ENCODE measurements at places on chromosomes 12 and 14. TPM values are rescaled to one million over a fixed set of nuclear protein-coding genes. Genes with fewer than 3 reads are reported as not detected.

DNA sequence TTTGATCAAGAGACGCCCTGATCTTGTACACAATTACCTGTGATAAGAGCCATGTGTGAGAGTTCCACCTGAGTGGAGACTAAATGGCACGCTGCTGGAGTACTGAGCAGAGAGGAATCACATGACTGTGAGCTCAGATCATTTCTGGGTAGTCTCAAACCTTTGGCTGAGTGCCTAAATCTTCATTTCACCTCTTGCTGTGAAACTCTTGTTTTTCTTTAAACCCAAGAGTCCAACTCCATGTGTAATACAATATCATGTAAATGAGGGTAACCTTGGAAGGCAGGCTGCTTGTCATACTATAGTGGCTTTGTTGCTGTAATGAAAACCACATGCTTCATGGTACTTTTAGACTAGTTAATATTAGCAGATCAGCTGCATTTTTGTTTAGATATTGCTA is 156.9 kb downstream of the CAND1 start:
- DNase-seq, result no peak
- no peaks in the 10 kb centered on the region for H3K27me3 ChIP-seq
- no peak overlapping the region for H3K27ac ChIP-seq
- peaks cover 2% of the 10 kb centered on the region for H3K4me1 ChIP-seq
- no peaks in the 10 kb centered on the region for H3K36me3 ChIP-seq

DNA sequence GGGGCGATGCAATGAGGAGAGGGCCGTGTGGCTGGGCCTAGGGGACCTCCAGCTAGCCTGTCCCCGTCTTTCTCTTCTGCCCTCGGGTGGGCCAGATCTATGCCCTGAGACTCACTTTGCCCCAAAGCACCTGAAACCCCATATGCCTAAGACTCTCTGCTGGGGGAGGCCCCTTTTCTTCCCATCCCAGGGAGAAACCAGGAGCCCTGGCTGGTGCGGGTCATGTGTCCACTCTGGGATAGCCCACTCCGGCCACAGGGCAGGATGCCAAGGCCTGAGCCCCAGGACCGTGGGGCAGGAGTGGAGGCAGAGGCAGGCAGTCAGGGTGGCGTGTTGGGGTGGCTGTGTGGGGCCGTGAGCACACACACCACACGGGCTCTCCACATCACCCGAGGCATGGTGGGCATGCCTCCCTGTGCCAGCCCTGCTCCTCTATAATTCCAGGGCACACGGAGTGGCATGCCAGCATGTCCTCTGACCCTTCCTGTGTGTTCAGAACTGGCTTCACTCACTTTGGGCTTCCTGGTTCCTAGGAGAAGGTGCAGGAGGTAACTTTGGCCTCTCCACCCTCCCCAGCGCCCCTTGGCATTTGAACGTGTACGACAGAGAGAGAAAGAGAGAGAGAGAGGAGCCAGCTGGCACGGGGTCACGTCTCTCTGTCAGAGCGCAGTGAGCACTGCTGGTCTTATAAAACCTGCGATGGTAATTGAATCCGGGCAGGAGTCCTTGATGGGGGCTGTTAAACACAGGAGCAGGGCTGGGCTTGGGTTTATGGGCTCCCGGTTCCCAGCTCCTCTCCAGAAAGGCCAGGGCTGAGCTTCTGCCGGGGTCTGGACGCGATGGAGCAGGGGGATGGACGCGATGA is 144.2 kb downstream of the KIF26A start:
- H3K27me3 ChIP-seq, result no peaks in the 10 kb centered on the region
- H3K36me3 ChIP-seq, result no peaks in the 10 kb centered on the region
- no peak overlapping the region for H3K27ac ChIP-seq
- no peak for DNase-seq

- H3K27me3 ChIP-seq, result no peaks in the 10 kb centered on the region
- peaks cover 23% of the 10 kb centered on the region for H3K36me3 ChIP-seq
- H3K27ac ChIP-seq, result no peak overlapping the region
- no peak for DNase-seq
These were observed 40.5 kb downstream of the VEZT start for GRCh38 chr12:95258151-95258550.

- H3K4me3 ChIP-seq, result no peak overlapping the region
- H3K27ac ChIP-seq, result no peak overlapping the region
- H3K4me1 ChIP-seq, result no peaks in the 10 kb centered on the region
- no peak for DNase-seq
- no peaks in the 10 kb centered on the region for H3K36me3 ChIP-seq
These were observed 98.4 kb downstream of the PTCSC3 start for GRCh38 chr14:36078080-36078479.

- DNase-seq, result no peak
- H3K4me3 ChIP-seq, result no peak overlapping the region
- H3K4me1 ChIP-seq, result no peaks in the 10 kb centered on the region
- H3K27me3 ChIP-seq, result peaks cover 15% of the 10 kb centered on the region
- H3K27ac ChIP-seq, result no peak overlapping the region
These were observed 5.3 kb upstream of the SERPINA4 start for GRCh38 chr14:94555991-94556390.

DNA sequence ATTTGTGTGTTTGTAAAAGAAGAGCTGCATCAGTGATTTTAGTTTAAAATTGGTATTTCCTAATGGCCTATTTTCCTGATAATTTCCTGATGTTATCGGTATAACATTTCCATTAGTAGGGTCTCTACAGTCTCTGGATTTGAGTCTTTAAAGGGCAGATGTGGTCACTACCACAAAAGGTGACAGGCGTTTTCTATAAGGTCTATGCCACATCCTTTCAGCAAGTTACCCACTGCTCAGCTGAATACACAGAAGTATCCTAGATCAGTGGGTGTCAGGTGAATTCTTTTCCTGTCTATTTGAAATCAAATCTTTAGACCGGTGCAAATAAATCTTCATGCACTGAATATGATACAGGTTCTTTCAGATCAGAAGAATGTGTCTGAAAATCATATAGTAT is 90.2 kb downstream of the LIN7A start:
- H3K4me1 ChIP-seq, result no peaks in the 10 kb centered on the region
- DNase-seq, result no peak
- H3K36me3 ChIP-seq, result no peaks in the 10 kb centered on the region

- H3K27me3 ChIP-seq, result no peaks in the 10 kb centered on the region
- H3K4me1 ChIP-seq, result no peaks in the 10 kb centered on the region
- H3K27ac ChIP-seq, result no peak overlapping the region
- no peak for DNase-seq
These were observed 28.6 kb upstream of the CACNA2D4 start for GRCh38 chr12:1947081-1947480.

GRCh38 chr14:51554953-51555352 is 96.8 kb upstream of the FRMD6 start:
- no peak for DNase-seq
- no peaks in the 10 kb centered on the region for H3K4me1 ChIP-seq
- H3K4me3 ChIP-seq, result no peak overlapping the region
- H3K27ac ChIP-seq, result no peak overlapping the region

DNA sequence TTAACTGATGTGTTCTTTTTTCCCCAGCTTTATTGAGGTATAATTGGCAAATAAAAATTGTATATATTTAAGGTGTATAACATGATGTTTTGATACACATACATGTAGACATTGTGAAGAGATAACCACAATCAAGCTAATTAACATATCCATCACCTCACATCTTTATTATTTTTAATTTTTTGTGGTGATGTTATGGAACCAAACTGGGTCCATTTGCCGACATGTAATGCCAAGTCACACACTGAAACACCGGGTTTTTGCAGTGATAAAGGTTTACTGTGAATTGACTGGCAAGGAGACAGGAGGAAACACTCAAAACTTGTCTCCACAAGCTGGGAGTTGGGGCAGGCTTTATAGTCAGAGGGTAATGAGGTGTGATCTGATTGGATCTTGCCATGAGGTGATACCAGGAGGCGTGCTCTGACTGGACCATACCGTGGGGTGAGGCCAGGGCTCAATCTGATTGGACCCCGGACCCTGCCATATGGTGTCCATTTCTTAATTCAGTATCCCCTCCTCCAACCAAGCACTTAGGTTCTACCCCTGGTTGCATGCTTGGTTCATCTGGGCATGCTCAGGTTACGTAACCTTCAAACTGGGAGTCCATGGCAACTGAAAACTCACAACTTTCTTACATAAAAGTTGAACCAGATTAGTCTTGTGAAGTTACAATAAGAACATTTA is 11.8 kb upstream of the WSCD2 start:
- no peak overlapping the region for H3K4me3 ChIP-seq
- no peaks in the 10 kb centered on the region for H3K36me3 ChIP-seq
- H3K4me1 ChIP-seq, result peaks cover 4% of the 10 kb centered on the region

GRCh38 chr14:94612174-94612573 is at the start of gene SERPINA3:
Gene SERPINA3, plus strand, starts transcription at chr14:94612391. Its CDS starts 2,051 bp downstream, at chr14:94614442.
- H3K36me3 ChIP-seq, result no peaks in the 10 kb centered on the region
- no peak within 1 kb of the TSS for H3K27ac ChIP-seq
- no peaks in the 10 kb centered on the region for H3K27me3 ChIP-seq

DNA sequence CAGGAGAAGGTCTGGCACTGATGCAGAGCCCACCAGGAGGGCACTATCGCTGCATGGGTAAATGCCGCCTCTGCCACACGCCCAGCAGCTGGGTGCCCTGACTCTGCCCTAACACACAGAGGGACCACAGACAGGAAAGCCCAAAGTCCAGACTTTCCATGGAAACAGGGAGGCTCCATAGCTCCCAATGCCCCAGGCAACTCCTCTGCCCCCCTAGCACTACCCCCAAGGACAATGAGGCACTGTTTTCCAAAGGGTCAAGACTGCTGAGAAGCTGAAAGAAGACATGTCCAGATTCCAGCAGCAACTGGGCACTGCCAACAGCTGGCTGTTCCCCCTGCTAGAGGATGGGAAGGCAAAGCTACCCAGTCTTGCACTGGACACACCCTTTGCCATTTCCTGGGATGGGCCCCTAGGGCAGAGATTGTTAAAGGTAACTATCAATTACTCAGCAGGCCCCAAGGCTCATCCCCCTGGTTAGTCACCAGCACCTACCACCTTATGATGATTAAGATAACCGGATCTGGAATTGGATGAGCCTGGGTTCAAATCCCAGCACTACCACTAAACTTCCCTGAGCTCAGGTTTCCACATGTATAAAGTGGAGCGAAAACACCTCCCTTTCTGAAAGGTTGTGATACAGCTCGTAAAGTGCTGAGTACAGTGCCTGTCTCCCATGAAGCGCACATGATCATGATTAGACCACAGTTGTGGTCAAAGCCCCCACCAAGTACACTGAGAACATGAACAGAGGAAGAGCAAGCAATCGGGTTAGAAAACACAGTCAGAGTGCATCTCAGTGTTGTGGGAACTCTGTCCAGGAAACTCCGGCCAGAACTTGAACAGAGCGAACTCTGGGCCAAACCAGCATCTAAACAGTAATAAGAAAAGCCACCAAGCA is 3.3 kb downstream of the PXN start:
- DNase-seq, result peak; percentile 74
- peak overlapping the region; percentile 61 for H3K27ac ChIP-seq
- peak overlapping the region; percentile 81 for H3K4me3 ChIP-seq
- H3K36me3 ChIP-seq, result peaks cover 45% of the 10 kb centered on the region
- peaks cover 74% of the 10 kb centered on the region for H3K4me1 ChIP-seq

GRCh38 chr12:92034858-92035401 is 110.7 kb downstream of the BTG1 start:
- H3K27ac ChIP-seq, result peak overlapping the region; percentile 98
- peak; percentile 64 for DNase-seq
- peaks cover 85% of the 10 kb centered on the region for H3K4me1 ChIP-seq
- H3K36me3 ChIP-seq, result peaks cover 26% of the 10 kb centered on the region
- no peaks in the 10 kb centered on the region for H3K27me3 ChIP-seq
- peak overlapping the region; percentile 93 for H3K4me3 ChIP-seq

DNA sequence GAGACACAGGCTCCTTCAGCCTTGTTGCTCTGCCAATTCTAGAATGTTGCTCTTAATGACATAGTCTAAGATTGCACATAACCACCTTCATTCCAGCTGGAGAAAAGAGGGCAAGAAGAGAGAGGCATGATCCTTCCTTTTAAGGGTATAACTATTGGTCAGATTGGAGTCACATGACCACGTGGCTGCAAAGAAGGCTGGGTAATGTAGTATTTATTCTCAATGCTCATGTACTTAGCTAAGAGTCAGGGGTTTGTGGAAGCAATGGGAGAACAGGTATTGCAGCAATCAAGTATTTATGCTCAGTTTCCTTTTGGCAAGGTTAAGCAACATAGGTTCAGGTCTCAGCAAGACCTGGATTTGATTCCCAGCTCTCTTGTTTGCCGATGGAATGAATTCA is 298.8 kb upstream of the TBX3 start:
- no peaks in the 10 kb centered on the region for H3K36me3 ChIP-seq
- no peak overlapping the region for H3K4me3 ChIP-seq
- no peaks in the 10 kb centered on the region for H3K4me1 ChIP-seq
- DNase-seq, result no peak

DNA sequence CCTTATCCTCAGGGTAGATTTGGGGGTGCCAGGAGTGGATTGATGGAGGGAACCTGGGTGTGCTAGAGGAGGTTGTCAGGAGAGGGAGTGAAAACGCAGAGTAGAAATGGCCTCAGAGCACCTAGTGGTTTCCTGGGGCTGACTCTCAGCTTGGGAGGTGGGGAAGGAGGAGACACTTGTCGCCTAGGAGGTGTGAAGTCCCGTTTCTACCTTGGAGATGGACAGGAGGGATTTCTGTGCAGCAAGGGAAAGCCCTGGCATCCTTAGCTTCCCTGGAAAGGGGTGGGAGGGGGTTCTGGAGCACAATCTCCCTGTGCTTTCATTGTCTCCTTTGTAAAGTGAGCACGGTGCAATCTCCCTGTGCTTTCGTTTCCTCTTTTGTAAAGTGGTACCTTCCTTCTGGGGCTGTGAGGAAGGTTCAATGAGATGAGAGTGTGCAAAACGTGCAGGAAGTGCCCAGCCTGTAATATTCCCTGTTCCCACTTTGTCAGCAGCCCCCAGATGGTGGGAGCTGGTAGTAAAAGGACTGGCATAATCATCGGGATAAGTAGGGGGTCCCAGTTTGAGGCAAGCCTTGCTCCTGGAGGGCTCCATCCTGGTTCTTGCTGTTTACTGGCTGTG is 1.6 kb downstream of the OAS3 start:
- H3K36me3 ChIP-seq, result peaks cover 57% of the 10 kb centered on the region
- peak overlapping the region; percentile 98 for H3K4me3 ChIP-seq
- peak; percentile 43 for DNase-seq

Gene DDX23
- total RNA-seq, result 154 TPM

Gene SDR39U1
- total RNA-seq, result 58.6 TPM

Gene IRAK3
- total RNA-seq, result 0.40 TPM

All from activated CD8-positive, alpha-beta T cell treated with anti-CD3 and anti-CD28 coated beads, Interleukin-2, amount 10 ng/mL, durations not matched to agents 7 days and 5 days (primary cell).